ENCODE measurements at places on chromosomes 1 and 21.

DNA sequence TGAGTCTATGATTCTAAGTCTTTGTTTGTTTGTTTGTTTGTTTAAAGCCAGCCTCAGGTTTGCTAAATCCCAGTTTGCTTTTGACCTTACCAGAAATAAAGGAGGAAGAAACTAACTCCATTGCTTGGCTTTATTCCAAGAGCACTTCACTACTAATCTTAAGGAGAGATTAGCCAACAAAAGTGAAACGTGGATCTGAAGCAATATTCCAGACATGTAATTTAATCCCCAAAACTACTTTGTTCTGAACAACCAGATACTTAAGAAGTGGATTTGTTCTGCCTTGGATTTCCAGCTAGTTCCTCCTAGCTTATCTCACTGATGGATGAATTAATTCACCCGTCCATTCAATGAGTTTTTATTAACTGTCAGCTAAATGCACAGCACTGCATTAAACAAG is 15.9 kb upstream of the CEP350 start:
- DNase-seq = no peak

DNA sequence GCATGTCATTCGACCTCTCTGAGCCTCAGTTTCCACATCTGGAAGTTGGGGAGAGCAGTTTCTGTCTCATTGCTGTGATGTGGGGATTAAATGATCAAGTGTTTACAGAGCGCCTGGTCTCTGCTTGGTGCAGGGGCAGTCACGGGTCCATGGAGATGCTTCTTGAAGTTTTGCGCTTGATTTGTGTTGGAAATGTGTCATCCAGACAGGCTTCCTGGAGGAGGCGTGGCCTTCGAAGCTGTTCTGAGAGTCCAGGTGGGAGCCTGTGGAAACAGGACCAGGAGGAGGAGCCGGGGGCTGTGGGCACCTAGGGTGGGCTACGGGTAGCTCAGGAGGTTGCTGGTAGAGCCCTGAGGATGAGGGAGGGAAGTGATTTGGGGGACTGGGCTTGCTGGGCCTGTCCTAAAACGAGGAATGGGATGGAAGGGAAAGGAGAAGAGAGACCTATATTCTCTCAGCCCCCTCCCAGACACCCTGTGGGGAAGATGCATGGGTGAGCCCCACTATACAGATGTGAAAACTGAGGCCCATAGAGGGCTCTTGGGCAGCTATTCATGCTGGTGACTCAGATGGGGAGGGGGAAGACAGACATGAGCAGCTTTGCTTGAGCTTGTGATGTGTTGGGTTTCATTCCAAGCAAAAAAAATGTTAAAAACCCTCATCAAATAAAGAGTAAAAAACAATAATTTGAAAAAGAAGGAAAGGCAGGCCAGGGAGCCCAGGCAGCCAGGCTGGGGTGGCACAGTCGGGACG is 107.2 kb upstream of the WNT4 start:
- no peak for DNase-seq

DNA sequence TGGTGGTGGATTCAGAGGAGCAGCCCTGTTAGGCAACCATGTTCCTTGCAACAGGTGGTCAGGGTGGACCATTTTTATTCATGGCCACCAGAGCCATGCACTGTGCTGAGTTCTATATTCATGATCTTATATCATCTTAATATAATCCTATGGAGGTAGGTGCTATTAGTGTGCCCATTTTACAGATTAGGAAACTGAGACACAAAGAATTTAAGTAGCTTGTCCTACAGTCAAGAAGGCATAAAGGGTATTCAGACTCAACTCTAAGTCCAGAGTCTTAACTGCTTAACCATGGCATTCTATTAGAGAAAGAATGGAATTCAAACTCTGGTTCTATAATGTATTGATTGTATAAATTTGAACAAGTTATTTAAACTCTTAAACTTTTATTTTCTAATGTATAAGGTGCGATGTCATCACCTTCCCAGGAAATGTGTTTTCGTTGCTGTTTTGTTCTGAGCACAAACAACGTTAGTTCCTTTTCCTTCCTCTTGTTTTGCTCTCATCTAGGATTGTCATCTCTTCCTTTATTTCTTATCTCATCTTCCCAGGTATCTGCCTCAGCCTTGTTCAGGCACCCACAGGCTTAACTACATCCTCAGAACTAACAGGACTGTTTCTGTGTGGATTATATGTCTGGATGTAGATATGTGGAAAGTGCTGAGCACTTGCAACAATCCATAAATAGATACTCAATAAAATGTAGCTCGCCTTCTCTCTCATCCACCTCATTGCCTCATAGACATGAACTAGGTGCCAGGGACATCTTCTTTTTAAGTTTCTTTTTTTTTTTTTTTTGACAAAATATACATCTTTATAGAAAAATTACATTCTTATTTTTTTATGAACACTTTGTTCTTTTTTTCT is 207.1 kb downstream of the NFIA start:
- DNase-seq = no peak

- no peak for DNase-seq
Observed at GRCh38 chr1:182460550-182460951, 10.6 kb downstream of the RGSL1 start.

DNA sequence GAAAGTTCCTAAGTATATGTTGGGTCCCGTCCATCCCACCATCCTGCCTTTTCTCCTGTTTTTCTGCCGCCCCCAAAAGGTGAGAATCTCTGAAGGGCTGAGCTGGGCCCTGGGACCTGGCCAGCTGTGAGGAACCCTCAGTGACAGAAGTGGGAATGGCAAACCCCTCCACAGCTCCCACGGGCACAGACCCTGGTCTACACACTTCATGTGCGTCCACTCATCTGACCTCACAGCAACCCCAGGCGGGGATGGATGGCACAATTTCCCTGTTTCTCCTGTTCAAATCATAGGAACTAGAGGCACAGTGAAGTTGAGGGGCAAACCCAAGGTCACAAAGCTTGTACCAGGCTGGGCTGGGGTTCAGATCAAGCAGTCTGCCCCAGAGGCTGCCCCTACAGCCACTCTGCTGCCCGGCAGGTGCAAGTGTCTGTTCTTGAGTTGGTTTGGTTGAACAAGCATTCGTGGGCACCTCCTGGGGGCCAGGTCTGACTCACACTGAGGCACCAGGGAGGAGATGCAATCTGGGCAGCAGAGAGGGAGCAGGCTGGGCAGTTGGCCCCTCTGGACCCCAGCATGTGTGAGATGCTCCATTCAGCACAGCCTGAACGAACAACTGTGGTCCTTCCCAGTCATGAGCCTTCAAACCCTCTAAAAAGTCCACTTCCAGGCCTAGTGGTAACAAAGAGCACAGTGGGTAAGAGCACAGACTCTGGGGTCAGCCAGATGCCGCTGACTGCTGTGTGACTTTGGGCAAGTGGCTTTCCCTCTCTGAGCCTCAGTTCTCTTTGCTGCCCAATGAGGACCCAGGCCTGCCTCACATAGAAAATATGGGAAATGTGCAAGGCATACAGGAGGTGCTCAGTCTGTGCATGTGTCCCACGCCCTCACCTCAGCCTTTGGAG is 4.0 kb downstream of the EDN2 start:
- no peak for DNase-seq

DNA sequence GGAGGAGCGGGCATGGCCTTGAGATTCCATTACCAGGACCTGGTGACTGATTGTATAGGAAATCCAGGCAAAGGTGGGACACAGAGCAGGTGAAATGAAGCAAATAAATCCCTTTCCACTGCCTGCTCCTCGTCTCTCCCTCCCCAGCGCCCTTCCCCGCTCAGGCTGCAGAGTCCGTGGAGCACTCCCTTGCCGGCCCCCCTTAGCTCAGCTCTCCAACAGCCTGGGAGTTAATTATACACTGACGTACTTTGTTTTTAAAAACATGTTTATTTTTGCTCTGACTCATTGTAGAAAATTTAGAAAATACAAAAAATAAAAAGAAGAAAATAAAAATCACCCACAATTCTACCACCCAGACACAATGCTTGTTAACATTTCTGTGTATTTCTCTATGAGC is 61.7 kb downstream of the LGR6 start:
- DNase-seq = no peak

- no peak for DNase-seq
Observed at GRCh38 chr1:183484254-183484653, 12.0 kb downstream of the SMG7 start.
